AG09319 (cell line): ENCODE measurements at places on chromosomes 2 and 18.
A peak's percentile ranks its signal among the peaks of the same experiment; 100 is the strongest.

DNA sequence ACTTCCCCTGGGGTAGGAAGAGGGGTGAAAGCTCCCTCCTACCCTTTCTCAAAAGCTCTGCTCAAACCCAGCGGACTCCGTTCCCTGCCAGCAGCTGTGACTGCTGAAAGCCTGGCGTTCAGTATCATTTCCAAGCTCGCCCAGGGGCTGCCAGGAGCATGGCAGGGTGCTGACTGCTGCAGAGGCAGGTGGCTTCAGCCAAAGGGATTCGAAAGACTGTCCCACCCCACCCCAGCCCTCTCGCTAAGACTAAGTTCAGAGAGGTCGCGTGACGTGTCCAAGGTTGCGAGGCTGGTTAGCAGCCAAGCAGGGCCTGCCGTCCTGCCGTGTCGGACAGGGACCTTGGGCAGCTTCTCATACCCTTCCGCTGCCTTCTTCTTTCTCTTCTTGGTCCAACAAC, 72.3 kb upstream of the RAB12 start:
- DNase-seq: no peak

DNA sequence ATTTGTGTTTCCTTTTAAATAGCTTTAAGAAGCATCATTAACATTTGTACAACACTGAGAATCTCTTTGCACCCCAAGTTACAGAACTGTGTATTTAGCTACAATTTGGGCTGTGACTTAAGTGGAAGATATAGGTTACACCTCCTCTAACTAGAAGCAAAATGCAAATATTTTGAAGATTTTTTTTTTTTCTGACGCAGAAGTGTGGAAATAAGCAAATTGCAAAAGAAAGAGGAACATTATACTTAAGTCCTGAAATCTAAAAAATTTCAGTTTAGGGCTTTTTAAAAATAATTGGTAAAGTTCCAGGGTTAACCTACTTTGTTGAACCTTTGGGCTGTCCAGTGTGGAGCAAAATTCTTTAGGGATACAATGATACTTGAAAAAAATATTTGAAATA, 41.4 kb upstream of the RBMS1 start:
- no peak for DNase-seq

- no peak for DNase-seq
Measured at GRCh38 chr2:163319006-163319405, 416.8 kb downstream of the FIGN start.

GRCh38 chr2:97695744-97696143, 17.6 kb upstream of the ZAP70 start:
- no peak for DNase-seq

GRCh38 chr2:36407413-36407812, 51.8 kb downstream of the CRIM1 start:
- no peak for DNase-seq

DNA sequence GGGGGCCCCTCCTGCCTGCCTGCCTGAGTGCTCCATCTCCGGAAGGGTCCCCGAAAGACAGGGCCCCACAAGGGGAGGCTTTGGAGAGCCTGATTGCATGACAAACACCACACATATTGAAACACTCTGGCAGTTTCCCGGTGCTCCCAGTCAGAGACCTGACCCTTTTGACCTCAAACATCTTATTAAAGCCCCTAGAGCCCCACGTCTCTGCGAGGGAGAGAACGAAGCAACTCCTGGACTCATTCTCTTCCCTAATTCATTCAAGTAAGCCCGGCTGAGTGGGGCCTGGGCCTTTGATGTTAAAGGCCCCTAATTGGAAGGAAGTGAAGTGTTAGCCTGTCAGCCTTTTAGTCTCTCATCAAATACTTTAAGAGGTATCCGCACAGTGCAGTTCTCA, 335.6 kb downstream of the CYRIA start:
- DNase-seq: no peak

- no peak for DNase-seq
Measured at GRCh38 chr2:195984923-195985726, 83.5 kb downstream of the DNAH7 start.

DNA sequence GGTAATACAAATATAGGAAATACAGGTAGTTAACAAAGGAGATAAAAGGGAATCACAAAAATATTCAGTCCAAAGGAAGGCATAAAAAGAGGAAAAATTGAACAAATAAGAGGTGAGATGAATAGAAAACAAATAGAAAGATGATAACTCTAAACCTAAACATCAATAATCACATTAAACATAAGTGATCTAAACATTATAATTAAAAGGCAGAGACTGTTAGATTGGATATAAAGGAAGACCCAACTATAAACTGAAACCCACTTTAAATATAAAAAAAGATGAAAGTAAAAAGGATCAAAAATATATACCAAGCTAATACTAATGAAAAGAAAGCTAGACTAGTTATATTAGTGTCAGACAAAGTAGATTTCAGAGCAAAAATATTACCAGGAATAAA, 152.3 kb downstream of the ZBTB7C start:
- no peak for DNase-seq

- DNase-seq: no peak
Measured at GRCh38 chr2:218234521-218234920, 17.5 kb downstream of the ARPC2 start.

DNA sequence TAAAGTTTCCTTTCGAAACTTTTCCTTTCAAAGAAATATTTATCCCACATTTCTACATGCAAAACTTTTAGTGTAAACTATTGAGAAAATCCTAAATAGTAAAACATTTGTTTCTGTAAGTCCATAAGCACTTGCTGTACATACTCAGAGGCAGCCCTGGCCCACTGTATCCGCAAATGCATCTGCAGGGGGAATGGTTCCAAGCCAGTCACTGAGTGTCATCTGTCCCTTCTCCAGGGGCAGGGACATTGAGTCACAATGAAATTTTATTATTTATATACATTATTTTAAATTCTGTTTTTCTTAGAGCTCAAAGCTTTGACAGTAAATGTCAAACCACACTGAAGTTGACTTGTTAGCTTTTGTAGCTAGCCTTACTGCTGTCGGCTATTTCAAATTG, 367.2 kb downstream of the MTX2 start:
- no peak for DNase-seq

DNA sequence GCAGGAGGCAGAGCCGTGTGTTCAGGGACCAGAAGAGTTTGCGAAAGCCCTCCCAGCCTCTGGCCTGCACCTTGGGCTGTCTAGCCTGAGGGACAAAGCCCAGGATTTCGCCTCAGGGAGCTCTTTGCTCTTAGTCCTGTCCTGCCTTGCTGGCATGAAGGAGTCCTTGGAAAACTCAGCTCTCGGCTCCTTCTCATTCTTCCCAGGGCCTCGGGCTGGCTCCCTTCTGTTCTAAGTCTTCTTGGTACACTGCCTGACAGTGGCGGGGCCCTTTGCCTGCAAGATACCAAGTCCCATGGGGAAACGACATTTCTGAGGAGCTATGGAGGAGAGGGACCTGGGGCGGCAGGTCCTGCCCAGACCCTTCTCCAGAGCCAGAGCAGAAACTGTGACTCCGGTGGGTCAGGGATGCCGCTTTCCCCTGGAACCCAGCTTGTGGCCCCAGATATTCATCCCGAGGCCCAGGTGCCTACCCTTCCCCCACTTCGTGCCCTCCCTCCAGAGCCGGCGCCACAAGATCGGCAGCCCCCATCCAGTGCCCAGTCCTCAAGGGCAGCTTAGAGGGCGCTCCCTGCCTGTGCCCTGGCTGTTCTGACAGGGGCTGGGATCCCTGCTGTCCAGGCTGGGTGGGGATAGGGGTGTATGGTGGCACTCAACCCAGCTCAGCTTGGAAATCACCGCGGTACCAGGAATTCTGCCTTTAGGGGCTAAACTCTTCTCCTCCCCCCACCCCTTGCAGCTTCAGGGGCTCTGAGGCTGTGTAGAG, 5.5 kb upstream of the CYP26B1 start:
- DNase-seq: no peak

GRCh38 chr2:142871396-142871795, 6.1 kb upstream of the KYNU start:
- DNase-seq: no peak

DNA sequence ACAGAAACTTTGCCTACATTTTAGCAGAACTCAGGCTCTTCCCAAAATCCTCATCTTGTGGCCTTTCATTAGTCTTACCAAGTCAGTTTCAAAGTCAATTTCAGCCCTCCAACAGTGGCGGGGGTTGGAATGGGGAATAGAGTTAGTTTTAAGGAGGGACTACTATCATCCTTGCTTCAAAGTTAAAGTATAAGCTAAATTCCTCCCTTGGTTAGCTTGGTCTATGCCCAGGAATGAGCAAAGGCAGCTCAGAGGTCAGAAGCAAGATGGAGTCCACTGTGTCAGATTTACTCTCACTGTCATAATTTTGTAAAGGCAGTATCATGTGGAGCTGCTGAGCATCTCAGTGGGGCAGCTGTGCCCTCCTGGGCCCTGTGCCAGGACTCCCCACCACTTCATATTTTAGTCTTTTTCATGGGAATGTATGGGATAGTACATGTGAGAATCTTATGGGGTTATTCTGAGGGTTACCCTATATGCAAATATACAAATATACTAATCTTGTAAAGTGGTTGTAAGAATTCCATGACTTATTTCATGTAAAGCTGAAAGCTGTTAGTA, 145.2 kb upstream of the MMADHC start:
- no peak for DNase-seq

GRCh38 chr2:10245021-10245420, 57.7 kb upstream of the HPCAL1 start:
- DNase-seq: no peak

DNA sequence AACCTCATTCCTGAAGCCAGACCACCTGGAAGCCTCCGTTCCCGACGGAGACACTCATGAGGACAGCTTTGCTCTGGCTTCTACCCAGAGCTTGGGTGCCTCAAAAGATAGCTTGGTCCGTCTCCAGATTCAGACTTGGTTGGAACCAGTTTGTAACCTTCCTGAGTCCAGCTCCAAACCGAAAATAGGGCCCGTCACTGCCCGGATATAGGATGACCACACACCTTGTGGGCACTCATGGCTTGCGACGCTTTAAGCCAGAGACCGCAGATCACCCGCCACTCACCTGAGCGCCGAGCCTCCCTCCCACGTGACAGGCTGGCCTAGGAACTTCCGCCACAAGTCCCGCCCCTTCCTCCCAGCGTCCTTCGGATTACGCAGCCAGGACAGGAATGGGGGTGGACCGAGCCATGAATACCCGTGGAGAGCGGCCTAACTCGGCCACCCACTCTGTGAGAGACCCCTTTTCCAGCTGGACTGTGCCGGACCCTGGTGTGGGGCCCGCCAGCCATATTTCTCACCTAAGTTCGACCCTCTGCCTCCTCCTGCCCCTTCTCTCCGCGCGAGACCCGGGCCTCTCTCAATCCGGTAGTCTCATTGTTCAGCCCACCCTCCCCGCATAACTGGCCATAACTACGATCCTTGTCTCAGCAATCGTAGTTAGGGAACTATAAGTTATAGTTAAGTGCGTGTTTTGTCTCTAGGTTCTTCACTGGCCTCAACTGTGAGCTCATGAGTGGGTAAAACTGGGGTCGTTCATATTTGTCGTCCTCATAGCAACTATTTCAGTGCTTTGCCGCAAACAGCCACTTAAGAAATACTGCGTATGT, at the start of gene MPV17:
Gene MPV17, minus strand, starts transcription at position 332 of the 830 bp plus-strand sequence. CDS start 580 bp downstream, outside the sequence.
- peak; percentile 78 for DNase-seq

GRCh38 chr2:11281186-11281585, 63.2 kb downstream of the ROCK2 start:
- DNase-seq: no peak

- DNase-seq: no peak
Measured at GRCh38 chr18:69872661-69873060, 75.0 kb downstream of the CD226 start.

DNA sequence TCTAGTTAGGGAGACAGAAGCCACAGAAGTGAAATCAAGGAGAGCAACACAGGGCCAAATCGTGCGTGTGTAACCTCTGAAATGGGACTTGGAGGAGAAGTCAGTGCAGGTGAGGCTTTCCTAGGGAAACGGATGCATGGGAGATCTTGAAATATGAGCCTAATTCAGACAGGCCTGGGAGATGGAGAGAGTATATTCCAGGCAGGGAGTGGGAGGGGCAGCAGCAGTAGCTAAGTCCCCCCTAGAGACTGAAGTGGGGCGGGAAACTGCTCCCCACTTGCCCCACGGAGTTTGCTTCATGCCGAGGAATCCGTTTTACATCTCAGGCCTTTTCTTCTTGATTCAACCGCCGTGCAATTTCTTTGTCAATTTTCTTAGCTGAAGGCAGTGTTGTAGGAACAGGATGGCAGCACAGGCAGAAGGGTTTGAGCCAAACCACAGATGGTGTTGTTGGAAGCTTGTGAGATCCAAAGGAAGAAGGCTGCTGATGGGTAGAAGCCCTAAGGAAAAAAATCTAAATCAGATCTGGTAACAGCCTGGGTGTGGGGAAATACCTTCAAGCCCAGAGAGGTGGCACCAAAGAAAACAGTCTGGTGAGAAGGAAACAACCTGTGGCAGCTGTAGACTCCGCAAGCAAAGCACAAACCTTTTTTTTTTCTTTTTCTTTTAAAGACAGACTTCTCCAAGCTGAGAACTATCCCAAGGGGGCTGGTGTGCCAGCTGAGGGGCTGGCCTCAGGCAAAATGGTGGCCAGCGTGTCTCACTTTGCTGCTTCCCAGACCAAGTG, 40.2 kb downstream of the EPAS1 start:
- DNase-seq: no peak

DNA sequence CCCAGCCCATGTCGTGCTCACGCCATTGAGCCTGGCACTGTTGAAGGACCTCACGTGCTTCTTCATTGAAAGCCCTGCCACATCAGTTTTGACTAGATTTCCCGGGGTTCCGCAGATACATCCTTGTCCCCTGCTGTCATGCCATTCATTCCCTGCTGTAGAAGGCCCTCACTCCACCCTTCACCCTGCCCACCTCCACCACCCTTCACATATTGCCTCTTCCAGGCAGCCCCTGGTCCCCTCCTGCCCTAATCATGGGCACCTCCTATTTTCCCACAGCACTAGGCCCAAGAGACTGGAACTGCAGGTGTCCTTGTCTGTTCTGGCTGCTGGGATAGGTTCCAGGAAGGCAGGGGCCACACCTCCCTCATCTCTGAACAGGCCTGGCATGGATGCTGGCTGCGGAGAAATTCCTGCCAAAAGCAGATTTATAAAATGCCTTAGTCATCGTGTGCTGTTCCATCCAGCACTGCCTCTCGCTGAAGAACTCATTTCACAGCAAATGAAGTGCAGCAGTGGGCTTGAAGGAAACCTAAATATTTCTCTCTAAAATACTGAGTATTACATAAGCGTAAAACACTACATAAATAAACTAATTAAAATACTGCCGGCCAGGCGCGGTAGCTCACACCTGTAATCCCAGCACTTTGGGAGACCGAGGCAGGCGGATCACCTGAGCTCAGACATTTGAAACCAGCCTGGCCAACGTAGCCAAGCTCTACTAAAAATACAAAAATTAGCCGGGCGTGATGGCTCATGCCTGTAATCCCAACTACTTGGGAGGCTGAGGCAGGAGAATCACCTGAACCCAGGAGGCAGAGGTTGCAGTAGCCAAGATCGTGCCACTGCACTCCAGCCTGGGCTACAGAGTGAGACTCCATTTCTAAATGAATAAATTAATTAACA, 38.4 kb downstream of the EIF4E2 start:
- peak; percentile 77 for DNase-seq

- peak; percentile 4 for DNase-seq
Measured at GRCh38 chr2:18651842-18652774, 62.7 kb upstream of the NT5C1B start.

GRCh38 chr2:187233811-187234210, 214.2 kb downstream of the CALCRL start:
- no peak for DNase-seq

GRCh38 chr2:111054791-111055691, 65.7 kb upstream of the BCL2L11 start:
- no peak for DNase-seq
